ENCODE measurements at places on chromosomes 16 and 17. TPM values are rescaled to one million over a fixed set of nuclear protein-coding genes. Genes with fewer than 3 reads are reported as not detected.

- DNase-seq = peak; percentile 75
Measured at GRCh38 chr17:37743612-37743874, 1.3 kb downstream of the HNF1B start.

NGFR gene
- total RNA-seq = 6.6 TPM

DNA sequence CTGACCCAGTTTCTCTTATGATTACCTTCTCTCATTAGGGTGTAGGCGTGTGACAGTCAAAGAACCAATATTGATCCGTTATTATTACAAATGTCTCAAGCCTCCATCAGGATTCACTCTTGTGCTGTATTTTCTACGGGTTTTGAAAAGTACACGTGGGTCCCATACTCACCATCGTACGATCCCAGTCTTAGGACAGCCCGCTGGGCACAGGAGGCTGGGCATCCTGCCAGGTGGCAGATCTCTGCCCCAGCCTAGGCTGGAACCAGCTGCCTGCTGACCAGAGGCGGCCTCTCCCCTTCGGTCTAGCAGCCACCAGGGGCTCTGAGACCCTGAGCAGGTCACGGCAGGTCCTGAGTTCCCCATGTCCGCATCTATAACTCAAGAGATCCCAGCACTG lies 2.0 kb upstream of the METRNL start:
- peak; percentile 52 for DNase-seq

CCT6B gene
- total RNA-seq = 0.45 TPM

CHST4 gene
- not detected for total RNA-seq

DNA sequence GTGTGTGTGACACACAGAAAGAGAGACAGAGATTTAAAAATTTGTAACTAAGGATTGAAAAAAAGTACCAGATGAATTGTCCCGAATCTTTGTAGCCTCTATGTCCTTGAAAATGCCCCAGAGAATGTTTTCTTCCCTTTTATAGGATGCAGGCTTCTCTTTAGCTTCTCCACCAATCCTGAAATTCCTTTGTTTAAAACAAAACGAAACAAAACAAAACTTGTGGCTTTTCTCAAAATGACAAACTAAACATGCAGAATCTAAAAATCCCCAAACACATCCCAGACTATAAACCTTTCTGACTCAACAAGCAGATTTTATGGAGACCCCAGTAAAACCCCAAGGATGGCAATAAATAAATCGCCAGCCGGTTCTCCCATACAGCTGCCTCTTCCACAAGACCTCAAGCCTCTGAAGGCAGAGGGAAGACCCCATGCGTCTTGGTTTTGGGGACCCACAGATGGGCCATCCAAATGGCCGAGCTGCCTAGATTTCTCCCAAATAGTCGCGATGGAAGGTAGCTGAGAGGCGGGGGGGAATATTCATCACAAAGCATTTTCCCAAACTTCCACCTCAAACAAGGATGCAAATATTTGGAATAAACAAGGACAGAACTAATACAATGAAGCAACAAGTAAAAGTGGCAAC lies 269.5 kb upstream of the FOXF1 start:
- DNase-seq = no peak

COX6A2 gene
- not detected for total RNA-seq

DNA sequence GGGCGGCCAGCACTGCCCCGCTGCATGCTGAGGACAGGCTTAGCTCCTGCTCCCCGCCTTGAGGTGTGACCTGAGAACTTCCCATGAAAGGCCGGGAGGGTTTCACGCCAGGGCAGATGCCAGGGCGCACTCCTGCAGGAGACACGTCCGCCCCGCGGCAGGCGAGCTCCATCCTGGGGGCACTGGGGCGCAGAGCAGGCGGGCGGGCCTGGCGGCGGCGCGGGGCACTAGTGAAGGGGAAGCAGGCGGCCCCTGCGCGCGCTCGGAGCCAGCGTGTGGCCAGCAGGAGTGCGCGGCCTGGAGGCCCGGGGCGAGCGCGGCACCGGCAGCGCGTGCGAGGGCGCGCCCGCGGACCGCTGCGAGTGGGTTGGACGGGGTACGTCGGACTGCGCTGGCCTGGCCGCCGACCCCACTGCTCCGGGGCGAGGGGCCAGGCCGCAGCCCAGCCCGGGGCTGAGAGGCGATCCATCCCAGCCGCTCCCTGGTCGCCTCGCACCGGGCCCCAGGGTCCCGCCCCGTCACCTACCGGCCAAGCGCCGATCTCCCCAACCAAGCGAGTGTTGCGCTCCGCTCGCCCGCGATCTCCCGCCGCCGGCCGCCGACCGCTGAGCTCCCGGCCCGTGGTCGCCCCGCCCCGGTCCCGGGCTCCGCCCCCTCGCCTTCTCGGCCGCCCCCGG lies at the start of gene MAP3K14:
Gene MAP3K14, minus strand, starts transcription at position 587 of the 677 bp plus-strand sequence. CDS start 26,275 bp downstream, outside the sequence.
- peak; percentile 75 for DNase-seq

GRCh38 chr17:75496005-75496404 lies 19.3 kb downstream of the CASKIN2 start:
- no peak for DNase-seq

GRCh38 chr17:79574108-79574507 lies 36.7 kb downstream of the RBFOX3 start:
- no peak for DNase-seq

DNA sequence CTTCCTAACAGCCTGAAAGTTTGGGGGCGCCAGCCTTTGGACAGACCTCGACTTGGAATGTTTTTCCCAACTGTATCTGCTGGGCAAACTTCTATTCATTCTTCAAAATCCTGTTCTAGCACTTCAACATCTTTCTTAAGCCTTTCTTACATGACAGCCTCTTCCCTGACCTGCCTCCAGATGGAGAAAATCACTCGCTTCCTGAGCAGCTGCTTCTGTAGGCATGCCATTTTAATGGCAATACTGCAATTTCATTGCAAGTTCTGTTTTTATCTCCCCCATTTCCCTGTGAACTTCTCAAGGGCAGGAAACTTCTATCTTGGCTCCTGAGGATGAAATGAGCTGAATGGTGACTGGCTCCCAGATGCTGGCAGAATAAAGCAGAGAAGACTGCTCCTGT lies 128.8 kb upstream of the ASIC2 start:
- DNase-seq = no peak

GRCh38 chr17:28878158-28878910 lies 19.2 kb downstream of the FLOT2 start:
- no peak for DNase-seq

GRAP gene
- 92.2 TPM for total RNA-seq

TNRC6A gene
- total RNA-seq = 47.3 TPM

DNA sequence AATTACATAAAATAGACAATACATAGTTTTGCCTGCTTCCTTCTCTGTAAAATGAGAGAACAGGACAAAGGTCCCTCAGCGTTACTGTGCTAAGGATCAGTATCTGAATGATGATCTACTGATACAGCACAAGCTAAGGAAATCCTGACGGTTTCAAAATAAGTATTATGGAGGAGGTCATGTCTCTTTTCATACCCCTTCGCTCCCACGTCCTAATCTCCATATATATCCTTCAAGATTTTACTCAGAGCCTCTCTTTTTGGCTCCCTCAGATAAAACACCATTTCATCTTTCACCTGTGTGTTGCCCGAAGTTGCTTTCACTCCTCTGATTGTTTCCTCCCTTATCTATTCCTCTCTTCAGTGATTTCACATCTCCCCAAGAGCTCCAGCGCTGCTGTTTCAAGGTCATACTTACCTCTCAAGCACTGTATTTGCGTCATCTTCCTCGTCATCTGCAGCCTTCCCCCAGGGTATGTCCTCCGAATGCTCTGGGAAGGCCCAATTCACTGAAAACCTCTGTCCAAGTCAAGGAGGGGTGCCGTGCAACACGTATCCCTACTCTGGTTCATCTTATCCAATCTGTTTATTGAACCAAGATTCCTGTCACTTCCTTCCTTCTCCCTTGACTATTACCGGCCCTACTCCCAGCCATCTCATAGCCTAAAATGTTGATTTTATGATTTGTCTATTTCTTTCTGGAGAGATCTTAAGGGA lies 1.2 kb upstream of the BLTP2 start:
- no peak for DNase-seq

GRCh38 chr16:11175787-11176341 lies 80.1 kb downstream of the SOCS1 start:
- DNase-seq = no peak

ATP2A3 gene
- total RNA-seq = 49.4 TPM

TEKT5 gene
- 1.7 TPM for total RNA-seq

DNA sequence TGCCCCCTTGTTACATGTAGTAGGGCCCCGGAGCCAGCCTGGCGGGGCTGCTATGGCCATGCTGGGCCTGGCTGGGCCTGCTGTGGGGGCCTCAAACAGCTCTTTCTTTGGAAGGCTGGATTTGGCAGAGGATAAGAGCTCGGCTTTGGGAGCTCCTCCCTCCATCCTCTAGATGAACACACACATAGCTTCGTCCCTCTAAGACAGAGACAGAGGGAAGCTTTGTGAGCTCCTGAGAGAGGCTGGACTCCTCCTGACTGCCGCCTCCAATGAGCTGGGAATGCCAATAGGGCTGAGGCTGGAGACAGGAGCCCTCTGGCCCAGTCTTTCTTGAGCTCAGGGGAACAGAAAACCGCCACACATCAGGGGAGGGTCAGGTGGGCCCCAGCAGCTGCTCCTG lies 37.3 kb upstream of the CDC42EP4 start:
- peak; percentile 90 for DNase-seq

GRCh38 chr16:11224096-11224893 lies 31.7 kb downstream of the SOCS1 start:
- peak; percentile 71 for DNase-seq

GRCh38 chr17:46122486-46122871 lies 70.8 kb downstream of the KANSL1 start:
- DNase-seq = no peak

- DNase-seq = peak; percentile 90
Measured at GRCh38 chr17:81309140-81309858, 14.2 kb upstream of the SLC38A10 start.

HOXB2 gene
- 23.9 TPM for total RNA-seq

GRCh38 chr16:79623062-79623461 lies 22.5 kb upstream of the MAF start:
- no peak for DNase-seq

DNA sequence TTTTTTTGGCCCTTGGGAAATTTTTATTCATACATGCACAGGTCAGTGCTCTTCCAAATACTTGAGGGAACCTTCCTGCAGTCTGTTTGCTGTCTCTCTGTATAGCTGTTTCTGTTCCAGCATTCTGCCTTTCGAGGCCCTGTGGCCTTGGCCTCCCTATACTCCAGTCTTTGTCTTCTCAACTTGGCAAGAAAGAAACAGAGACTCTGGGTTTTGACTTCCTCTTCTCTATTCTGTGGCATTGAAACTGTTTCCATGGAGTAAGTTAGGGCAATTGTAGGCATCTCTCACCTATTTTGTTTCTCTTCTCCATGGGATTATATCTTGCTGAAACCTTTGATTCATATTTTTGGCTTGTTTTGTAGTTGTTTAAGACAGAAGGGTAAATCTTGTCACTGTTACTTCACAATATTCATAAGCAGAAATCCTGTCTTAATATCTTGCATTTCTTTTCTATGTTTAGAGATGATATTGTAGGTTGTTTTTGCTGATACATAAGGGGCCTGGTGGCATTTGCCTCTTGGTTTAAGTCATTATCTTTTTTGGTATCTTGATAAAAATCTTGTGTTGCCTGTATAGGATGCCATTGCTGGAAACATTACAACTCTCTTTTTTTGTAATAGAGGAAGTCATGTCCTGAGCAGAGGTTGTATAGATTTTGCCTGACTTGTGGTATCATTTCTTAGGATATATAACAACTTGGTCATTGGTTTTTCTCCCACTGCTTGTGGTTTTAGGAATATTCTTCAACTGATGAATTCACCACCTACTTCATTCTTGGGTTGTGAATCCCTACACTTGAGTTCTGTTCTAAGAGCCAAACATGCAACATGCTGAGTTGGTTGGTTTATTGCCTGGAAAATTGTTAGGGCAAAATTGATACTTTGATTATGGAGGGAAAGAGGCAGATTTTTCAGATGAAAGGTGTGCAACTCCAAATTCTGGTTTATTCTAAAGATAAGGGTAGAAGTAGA lies 168.6 kb downstream of the FTO start:
- no peak for DNase-seq

RPS6KB1 gene
- total RNA-seq = 62.6 TPM

GRCh38 chr16:22265351-22265750 lies 31.9 kb upstream of the POLR3E start:
- DNase-seq = no peak

- DNase-seq = peak; percentile 78
Measured at GRCh38 chr17:4480929-4481898, 17.5 kb upstream of the SPNS2 start.

- DNase-seq = no peak
Measured at GRCh38 chr16:23375643-23376042, 73.5 kb downstream of the SCNN1B start.

GRCh38 chr17:50593321-50593720 lies 32.8 kb downstream of the CACNA1G start:
- DNase-seq = peak; percentile 49

DNA sequence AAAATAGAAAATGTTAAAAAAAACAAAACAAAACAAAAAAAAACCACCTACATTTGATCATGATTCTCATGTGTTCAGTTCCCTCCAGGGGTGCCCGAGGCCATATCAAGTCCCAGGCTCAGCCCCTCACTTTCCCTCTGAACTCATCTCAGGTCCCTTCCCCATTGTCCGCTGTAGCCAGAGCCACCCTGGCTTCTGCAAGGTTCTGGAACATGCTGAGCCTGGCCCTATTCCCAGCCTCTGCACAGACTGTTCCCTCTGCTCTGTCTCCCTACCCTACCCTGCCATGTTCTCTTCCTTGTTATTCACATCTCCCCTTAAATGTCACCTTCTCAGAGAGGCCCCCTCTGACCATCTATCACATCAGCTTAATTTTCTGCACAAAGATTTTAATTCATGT lies 46.9 kb downstream of the TK2 start:
- no peak for DNase-seq

GDPD3 gene
- total RNA-seq = 2.7 TPM

Measured in stomach (tissue), 19 donors.